ENCODE measurements at places on chromosomes 4 and X.

GRCh38 chr4:150495550-150495949, 86.4 kb upstream of the MAB21L2 start:
- no peak for DNase-seq

DNA sequence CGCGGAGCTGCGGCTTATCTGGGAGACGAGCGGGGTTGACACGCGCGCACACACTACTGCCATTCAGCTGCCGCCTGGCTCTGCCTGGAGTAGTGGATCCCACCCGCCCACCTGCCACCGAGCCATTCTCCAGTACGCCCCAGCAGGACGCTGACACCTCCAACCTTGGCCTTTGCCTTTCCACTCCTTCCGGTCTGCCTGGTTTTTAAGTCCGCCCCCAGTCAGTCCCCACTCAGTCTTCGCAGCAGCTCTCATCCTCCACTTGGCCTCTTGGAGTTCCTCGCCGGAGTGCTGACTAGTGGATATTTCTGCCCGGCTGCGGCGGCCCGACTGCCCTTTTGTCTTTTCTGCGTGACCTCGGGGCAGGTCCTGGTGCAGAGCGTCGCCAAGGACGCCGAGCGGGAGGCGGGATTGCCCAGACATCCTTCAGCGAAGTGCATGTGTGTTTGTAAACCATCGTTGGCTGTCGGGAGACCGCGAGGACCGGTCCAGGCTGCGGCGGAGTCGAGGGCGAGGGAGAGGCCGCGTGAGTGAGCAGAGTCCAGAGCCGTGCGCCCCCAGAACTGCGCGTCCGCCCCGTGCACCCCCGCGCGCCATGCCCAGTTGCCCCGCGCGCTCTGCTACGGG, 1.1 kb downstream of the SLIT2 start:
- DNase-seq = peak; percentile 15

- DNase-seq = no peak
Observed at GRCh38 chr4:181792641-181793040, 450.6 kb upstream of the TENM3 start.

DNA sequence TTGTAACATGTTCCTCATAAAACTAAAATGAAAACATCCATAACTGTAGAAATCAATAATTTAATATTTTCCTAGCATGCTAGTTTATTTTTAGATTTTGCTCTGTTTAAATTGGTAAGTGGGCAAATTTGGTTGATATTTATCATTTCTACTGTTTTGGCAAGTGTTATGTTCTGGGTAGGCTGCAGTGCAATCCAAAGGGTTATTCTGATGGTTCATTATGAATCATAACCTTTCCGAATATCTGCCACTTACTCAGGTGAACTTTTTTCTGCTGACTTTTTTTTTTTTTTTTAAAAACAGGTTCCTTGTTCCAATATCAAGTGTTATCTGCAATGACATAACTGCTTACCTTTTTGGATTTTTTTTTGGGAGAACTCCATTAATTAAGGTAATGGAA, 52.0 kb downstream of the CDS1 start:
- DNase-seq = no peak

GRCh38 chr4:4440333-4441061, 53.6 kb downstream of the NSG1 start:
- DNase-seq = no peak

DNA sequence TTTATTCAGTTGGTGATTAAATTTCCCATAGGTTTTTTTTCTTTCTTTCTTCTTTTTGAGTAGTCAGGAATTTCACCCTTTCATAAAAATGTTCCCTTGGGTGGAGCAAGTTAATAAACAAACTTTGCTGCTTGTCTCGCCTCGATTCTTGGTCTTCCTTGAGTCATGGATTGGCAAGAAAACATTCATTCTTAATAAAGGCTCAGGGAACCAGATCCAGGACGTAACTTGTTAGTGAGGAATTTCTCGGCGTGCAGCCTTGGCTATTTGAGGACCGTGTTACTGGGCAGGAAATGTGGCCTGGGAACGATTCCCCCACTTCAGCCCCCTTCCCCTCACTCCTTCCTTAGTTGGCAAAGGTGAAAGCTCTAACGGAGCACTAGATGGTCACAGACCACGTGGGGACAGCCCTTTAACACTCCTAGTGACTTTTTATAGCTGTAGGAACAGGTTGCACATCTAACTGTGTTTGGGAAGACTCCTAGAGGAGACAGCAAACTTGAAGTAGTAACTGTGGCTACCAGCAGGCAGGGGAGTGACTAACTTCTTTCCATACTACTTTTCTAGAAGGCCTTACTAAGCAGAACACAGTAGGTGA, 106.8 kb downstream of the UCHL1 start:
- DNase-seq = no peak

DNA sequence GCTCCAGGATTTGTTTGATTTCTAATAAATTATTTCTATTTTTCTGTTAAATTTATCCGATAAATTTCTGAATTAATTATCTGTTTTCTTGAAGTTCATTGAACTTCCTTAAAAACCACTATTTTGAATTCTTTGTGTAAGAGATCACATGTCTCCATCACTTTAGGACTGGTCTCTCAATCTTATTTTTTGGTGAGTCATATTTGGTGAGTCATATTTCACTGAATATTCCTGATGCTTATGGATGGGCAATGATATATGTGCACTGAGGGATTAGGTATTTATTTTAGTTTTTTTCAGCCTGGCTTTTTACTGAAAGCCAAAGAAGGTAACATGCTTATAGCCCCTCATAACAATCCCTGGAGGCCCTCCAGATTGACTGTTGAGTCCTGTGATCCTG, 48.5 kb upstream of the IL15 start:
- no peak for DNase-seq

- DNase-seq = no peak
Observed at GRCh38 chr4:73948990-73949706, 32.7 kb downstream of the PF4 start.

- no peak for DNase-seq
Observed at GRCh38 chr4:145058256-145058655, 39.7 kb downstream of the ANAPC10 start.

DNA sequence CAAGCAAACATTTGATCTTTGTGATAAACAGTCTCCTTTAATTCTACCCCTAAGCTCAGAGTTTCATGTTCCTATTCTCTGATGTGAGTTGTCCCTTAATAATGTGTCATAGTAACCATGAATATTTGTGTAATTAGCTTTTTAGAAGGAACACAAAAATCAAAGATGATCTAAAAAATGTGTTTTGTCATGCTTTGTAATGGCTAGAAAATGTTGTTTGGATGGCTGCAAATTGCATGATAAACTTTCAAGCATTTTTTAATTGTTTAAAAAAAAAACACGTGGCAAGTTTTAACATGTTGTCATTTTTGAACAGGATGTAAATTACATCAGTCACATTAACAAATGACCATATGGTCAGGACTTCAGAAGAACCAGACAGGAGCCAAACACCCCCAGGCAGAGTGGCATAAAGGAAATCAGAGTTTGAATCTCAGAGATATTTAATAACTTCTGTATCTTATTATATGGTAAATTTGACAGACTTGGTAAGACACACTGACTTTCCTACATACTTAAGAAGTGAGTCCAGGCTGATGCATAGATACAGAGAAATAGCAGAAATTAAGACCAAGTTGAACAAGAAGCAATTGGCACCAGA, 223.9 kb upstream of the VEGFC start:
- no peak for DNase-seq

DNA sequence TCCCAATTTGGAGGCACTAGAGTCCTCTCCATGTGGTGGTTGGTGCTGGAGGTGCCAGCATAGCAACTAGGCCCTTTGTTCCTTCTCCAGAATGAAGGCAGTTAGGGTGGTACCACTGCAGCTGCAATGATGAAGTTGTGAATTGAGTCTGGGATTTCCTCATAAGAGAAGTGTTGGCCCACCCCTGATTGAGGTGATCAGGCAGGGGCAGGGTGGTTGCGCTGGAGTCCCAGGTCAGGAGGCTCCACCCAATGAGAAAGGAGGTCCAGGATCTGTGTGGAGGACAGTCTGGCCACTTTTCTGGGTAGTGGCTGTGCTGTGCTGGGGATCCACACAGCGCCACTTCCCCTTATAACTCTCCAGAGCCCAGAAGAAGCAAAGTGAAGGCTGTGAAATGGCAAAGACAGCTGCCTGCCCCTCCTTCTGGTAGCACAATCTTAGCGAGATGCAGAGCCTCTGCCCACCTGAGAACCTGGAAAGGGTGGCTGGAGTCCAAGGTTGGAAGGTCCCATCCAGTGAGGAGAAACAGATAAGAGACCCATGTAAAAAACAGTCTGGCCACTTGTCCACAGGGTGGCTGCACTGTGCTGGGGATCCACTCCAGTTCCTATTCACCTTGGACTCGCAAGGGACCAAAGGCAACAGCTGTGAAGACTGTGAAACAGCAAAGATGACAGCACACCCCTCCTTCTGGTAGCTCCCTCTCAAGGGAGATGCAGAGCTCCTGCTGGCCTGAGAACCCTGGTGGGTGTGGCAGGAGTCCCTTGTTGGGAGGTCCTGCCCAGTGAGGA, 124.6 kb downstream of the RRAGB start:
- DNase-seq = no peak

DNA sequence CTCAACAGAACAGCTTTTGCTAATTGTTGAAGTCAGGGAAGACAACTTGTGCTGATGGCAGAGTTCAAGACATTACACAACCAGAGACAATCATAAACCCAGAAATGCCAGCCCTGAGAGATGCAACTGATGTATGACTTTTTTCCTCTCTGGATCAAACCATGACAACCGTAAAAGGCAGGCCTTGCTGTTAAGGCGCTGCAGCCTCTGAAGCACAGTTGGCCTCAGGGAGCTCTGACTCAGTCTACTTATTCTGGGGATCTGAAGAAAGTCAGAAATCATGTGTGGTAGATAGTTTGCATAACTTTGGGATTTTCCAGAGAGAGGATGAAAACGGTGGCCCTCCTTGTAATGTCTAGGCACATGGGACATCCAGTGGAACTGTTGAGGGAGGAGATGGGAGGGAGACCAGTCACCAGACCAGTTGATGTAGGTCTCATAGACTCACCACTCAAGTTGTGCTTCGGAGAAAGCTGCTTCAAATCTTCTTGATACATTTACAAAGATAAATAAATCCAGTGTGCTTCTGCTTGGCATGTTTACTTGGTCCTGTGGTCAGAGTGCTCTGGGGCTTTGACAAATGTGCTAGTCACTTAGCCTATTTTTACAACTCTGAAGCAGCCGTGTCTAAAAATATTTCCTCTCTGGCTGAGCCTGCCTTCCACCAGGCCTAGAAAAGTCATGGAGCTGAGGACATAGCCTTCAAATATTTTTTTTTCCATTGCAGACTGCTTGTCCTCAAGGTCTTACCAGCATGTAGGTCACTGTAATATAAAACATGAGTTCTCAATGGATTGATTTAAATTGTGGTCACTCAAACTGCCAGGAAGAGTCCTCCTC, 7.5 kb downstream of the HADH start:
- no peak for DNase-seq

GRCh38 chr4:76363556-76364290, 57.2 kb downstream of the STBD1 start:
- DNase-seq = peak; percentile 11

GRCh38 chr4:38663801-38664705, at the start of gene KLF3:
Gene KLF3, plus strand, starts transcription at chr4:38664199. Its CDS starts 16,427 bp downstream, at chr4:38680626.
- DNase-seq = peak; percentile 78

All from NCI-H2171 treated with DMSO at 0.1 percent for 48 hours (cell line).